HS-5 (cell line): ENCODE measurements at places on chromosomes 3 and 15.

- DNase-seq: no peak
Observed at GRCh38 chr3:63706321-63707085, 54.0 kb downstream of the SNTN start.

- DNase-seq: peak; percentile 53
Observed at GRCh38 chr3:122572940-122573412, 4.5 kb upstream of the PARP15 start.

GRCh38 chr3:117630469-117630868, 920.9 kb downstream of the TUSC7 start:
- DNase-seq: no peak

DNA sequence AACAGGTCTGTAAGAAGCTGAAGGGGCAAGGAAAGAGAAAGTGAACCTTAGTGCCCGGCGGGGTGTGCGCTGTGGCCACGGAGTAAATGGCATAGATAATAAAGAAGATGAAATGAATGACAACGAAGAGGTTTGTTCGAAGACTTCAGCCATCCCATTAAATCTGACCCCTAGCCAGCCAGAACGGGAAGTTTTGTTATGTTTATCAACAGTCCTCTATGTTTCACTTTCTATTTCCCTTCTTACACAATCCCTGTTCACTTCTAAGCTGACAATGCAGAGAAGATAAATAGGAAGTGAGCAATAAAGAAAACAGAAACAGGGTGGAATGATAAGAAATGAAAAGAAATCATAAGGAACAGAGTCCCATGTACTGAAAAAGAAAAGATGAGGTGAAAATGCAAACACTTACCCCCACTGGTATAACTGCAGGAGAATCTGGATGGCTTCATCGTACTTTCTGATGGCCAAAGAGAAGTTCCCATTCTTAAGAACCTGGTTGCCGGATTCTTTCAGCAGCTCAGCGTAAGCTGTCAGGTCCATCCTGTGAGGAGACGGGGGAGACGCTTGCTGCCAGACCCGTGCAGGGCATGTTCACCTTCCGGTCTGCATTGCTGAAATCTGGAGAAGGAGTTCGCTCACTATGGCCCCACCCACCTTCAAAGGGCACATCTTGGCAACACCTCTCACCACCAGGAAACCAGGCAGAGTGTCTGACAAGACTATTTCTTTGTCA, 36.8 kb downstream of the TRANK1 start:
- DNase-seq: peak; percentile 19

- no peak for DNase-seq
Observed at GRCh38 chr15:90201130-90201943, at the start of gene SEMA4B. SEMA4B (plus strand) TSS chr15:90201330; CDS start chr15:90201579, 249 bp downstream.

DNA sequence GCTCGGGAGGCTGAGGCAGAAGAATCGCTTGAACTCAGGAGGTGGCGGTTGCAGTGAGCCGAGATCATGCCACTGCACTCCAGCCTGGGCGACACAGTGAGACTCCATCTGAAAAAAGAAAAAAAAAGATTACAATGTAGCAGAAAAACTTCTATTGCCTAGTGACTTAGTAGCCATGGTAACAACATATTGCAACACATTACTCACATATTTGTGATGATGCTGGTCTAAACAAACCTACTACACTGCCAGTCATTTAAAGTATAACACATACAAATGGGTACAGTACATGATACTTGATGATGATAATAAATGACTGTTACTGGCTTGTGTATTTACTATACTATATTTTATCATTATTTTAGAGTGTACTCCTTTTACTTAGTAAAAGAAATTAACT, 125.6 kb downstream of the PLOD2 start:
- DNase-seq: no peak

DNA sequence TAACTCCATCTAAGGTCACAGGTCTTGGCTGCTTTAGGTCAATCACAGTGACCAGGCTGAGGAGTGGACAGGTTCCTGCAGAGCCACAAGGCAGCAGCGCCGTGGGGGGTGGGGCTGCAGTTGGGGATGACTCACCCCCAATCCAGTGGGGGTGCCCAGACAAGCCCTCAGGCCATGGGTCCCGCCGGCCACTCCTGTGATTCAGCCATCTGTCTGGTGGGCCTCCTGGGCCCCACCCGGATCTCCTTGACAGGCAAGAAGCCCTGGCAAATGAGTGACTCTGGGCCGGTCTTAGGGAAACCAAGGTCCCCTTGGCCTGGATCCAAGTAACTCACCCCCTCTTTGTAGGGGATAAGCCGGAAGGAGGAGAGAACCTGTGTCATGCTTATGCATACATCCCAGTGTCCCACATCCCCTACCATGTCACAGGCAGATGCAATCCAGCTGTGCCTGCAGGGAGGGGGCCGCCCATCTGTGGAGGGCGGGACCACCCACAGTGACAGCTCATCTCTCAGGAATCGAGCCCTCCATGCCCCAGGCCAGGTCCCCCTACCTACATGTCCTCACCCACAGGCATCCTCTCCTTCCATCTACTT, 495 bp upstream of the COL7A1 start:
- DNase-seq: peak; percentile 94

DNA sequence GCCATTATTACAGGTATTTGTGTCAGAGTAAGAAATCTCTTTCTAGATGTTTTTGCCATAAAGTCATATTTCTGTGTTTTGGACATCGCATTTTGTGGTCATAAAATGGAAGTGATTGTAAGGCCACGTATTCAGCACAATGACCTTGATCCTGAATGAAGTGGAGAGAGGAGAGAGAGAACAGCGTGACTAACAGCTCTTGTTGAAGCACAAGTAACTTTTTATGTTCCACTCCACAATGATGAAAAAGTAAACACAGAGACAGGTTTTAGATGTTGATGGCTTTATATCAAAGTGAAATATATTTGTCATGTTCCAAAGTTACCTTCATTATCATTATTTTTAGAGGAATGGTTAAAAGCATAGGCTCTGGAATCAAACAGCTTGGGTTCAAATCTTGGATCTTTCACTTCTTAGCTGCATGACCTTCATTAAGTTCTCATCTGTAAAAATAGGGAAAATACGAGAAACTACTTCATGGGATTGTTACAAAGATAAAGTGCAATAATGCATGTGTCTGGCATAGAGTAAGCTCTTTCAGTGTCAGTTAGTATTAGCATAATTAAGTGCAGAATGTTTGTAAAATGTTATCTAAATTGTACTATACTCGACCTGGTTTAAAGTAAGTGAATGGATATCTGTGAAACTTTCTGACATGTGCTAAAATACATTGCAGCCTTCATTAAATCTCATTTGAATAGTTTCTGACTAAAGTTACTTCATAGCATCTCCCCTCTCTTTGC, 341.5 kb upstream of the DNAJC19 start:
- DNase-seq: no peak

GRCh38 chr3:100740207-100740606, 30.9 kb downstream of the TFG start:
- no peak for DNase-seq

GRCh38 chr3:119318876-119319275, 24.7 kb downstream of the ARHGAP31 start:
- no peak for DNase-seq

DNA sequence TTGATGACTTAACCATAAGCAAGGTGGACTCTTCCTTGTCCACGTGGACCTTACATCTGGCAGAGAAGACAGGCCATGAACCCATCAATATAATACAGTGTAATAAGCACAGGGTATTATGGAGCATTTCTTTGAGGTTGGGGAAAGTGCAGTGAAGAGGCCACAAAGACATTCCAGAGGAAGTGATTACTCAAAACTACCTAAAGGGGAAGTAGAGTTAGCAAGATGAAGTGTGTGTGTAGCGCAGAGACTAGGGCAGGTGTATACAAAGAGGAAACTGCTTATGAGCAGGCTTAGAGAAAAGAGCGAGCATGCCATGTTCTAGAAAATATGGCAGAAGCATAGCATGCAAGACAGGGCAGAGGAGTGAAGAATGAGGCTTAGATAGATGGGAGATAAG, 17.9 kb downstream of the CP start:
- no peak for DNase-seq

DNA sequence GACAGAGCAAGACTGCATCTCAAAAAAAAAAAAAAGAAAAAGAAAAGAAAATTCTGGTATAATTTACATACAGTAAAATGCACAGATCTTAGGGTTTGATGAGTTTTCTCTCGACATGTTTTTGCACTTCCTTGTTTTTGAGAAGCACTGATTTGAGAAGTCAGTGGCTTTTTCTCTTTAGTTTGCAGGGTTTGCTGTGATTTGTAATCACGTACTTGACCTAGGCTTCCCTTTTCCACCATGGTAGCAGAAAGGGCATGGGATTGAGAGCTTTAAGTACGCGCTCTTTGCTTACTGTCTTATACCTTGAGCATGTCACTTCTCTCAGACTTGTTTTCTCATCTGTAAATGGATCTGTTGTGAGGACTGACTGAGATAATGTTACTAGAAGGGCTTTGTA, 4.1 kb downstream of the VHL start:
- DNase-seq: no peak

- DNase-seq: no peak
Observed at GRCh38 chr3:16119887-16120286, 54.6 kb upstream of the GALNT15 start.

- DNase-seq: no peak
Observed at GRCh38 chr3:181264486-181264885, 274.9 kb upstream of the DNAJC19 start.
